ENCODE measurements at places on chromosomes 12 and 14.

GRCh38 chr12:49832836-49833421 lies 4.7 kb upstream of the NCKAP5L start:
- no peak for DNase-seq

DNA sequence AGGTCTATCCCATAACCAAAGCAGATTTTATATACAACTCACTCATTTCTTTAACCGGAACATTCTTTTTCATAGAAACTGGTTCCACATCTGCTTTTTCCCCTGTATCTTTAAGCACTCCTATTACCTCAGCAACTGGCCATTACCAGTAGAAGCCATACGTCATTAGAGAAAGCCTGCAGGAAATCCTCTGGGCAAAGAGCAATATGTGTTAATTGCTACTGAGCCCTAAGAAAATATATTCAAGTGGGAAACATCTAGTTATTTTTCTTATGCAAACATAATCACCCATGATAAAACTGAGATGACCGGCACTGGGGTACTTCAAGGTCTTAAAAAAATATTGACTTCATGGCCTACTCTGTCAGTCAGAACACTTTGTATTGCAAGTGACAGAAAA lies 28.2 kb upstream of the CPSF6 start:
- no peak for DNase-seq

DNA sequence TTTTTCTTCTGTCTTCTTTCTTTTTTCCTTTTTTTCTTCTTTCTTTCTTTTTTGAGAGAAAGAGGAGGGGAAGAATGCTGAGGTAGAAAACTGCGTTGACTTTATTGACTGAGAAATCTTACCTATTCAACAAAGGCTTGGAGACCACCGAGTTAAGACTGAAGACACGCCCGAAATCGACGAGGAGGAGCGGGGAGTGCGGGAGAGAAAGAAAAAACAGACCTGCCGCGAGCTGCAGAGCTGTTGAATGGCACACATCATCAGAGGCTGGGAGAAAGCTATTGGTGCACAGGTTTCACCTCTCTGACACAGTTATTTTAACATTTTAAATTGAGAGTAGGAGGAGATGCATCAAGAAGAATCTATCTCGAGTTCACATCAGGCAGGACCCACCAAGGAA lies 5.1 kb downstream of the ASCL1 start:
- no peak for DNase-seq

DNA sequence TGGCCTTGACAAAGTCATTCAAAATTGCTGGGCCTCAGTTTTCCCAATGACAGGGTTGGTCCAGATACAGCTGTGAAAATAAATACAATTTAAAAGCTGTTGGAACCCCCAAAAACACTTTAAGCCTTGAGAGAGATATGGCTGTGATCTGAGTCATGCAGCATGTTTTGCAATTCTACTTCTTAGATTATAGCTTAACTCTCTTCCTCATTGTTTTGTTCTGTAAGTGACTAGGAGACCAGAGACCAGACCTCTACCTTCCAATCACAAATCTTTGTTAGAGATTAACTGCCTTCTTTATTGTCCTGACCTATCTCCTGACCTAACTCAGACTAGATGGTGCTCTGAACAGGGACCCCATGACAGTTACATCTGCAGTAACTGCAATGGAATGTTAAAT lies 198.1 kb downstream of the STXBP6 start:
- DNase-seq, result no peak

GRCh38 chr12:124756760-124757159 lies 106.9 kb downstream of the SCARB1 start:
- DNase-seq, result no peak

DNA sequence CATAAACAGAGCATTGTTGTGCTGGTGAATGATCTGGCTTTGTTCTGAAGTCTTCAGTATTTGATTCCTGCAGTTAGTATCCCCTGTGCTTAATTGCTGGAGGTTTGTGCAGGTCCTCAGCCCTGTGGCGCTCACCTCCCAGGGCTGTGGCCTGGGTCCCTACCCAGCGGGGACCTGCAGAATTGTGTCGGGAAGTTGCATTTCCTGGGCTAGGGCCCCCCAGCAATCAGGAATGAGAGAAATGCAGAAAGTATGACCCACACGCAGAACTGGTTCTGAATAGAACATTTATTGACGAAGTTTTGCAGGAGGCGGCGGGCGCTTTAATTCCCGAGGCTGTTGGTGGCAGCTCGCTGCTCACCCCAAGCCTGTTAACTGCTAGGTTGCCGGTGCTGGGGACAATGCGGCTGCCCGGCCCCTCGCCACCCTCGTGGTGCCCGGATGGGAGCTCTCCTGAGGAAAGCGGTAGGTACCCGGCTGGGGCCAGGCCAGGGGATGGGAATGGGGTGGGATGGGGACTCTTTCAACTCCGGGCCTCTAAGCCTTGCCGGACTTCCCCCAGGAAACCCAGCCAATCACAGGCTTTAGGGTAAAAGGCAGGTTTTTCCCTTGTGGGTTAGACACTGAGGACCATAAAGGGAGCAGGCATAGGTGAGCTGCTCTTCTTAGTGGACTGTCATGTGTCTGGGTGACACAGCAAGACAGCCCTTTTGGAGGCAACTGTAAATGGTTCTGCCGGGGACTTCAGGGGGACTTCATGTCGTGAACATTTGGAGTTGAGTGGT lies 11.6 kb downstream of the PLEKHG3 start:
- DNase-seq, result no peak

DNA sequence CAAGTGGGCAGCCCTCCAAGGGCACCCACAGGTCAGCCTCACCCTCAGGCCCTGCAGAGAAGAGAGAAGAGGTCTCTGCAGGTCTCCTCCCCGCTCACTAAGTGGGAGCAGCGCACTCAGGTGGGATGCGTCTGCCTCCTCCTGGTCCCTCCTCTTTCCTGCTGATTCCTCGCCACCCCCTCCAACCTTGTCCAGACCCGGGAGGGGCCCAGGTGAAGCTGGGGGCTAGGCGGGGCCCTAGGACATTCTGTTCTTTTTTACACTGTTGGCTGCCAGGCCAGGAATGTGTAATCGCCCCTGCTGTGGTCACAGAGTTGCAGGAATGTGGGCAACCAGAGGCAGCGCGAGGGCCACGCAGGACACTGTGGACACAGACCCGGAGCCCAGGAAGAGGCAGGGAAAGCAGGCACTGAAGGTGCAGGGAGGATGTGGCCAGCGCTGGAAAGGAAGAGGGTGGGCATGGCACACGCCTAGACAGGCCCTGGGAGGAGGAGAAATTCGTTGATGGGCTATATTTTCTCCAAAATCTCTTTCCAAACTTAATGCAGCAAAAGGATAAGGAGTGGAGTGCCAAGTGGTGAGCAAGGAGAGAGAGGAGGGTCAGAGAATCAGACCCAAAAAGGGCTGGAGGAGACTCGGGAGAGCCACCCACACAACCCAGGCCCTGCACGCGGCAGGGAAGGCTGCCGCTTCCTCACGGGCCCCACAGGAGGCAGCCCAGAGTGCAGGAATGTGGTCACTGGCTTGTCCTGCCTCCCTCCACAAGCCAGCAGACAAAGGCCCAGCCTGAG lies 911 bp upstream of the SCNN1A start:
- no peak for DNase-seq

DNA sequence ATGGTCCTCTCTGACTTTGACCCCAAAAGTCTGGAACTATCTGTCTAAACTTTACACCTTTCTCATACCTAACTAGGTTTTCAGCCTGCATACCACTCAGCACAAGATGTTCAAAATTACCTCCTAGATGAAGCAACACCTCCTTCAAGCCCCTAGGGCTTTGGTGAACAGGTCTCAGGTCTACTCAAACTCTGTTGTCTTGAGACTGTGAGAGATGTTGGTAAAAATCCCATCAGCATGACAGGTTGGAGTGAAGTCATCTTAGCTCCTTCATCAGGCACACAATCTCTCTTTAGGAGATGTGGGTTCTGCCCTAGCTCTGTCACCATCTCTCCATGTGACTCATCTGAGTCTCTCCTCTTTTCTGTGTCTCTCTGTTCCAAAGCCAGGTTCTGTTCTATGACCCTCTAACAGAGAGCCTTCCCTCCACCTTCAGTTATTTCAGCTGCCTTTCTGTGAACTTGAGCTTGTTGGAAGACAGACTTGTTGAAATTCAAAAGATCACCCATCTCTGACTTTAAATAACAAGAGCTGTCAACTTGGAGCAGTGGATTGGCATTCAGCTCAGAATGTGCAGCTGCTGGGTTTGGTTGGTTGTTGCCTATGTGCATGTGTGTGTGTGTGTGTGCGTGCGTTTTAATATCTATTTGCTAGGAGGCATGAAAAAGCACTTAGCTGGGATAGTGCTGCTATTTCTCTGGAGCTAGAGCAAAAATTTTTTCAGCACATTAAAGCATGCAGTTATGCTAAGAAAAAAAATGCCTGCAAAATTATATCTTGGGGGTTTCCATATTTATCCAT lies 130.7 kb downstream of the CRACR2A start:
- DNase-seq, result no peak

GRCh38 chr12:42237853-42238239 lies 202 bp downstream of the YAF2 start:
- DNase-seq, result no peak

- no peak for DNase-seq
Observed at GRCh38 chr12:1126091-1126490, 135.1 kb downstream of the ERC1 start.

- DNase-seq, result no peak
Observed at GRCh38 chr12:32765906-32766305, 10.2 kb upstream of the YARS2 start.

DNA sequence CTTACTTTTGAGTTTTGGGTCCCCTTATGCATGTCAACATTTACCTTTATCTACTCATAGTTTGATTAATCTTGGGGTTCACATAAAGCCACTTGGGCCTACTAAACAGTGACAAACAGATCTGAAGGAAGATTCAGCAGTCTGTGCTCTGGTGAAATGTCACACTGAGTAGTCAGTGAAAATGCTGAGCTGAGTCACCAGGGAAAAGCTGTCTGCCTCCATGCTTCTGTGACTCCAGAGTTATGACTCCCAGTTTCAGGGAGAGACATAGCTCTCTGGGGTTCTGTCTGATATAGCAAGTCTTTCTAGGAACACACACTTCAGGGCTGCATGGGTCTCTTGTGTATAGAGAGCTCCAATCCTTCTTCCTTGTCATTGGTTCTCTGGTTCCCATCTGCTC lies 406.3 kb upstream of the FAR2 start:
- no peak for DNase-seq

- DNase-seq, result no peak
Observed at GRCh38 chr14:105292826-105293711, 7.7 kb downstream of the BRF1 start.

- DNase-seq, result no peak
Observed at GRCh38 chr12:115947696-115948062, 329.8 kb downstream of the MED13L start.

- DNase-seq, result no peak
Observed at GRCh38 chr14:99752486-99753121, 40.6 kb upstream of the EML1 start.

DNA sequence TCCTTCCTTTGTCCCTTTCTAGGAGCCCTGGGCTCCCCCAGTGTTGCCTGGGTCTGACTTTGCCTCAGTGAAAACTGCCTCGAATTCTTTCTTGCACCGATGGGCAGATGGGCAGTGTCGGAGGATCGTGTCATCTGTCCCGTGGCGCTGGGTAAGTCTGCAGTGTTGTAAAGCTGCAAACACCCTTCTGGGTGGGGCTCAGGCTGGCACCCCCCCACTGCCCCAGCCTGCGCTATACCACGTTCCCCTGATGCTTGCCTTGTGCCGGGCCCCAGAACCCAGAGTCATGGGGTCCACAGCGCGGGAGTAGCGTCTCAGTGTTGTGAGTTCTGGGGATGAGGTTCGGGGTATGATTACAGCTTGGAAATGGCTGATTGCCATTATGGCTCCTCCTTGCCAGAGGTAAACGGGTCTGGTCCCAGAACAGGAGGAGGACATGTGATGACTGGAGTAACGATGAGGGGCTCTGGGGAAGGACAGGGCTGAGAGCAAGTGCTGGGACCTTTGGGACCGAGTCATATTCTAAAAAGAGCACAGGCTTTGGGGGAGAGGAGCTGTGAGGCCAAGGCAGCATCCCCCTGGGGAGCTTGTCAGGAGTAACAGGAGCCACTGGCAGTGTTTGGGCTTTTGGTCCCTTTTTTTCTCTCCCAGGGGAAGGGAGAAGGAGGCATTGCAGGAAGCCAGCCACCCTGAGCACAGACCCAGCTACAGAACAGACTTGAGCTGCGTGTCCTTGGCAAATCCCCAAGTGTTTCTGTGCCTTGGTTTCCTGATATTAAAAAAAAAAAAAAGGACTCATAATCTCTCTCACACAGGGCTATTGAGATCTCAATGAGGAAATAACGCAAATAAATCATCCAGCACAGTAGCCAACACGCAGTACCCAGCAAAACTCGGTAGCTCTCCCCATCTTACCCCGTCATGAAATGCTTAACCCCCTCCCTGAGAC lies 4.3 kb downstream of the RTL1 start:
- no peak for DNase-seq

DNA sequence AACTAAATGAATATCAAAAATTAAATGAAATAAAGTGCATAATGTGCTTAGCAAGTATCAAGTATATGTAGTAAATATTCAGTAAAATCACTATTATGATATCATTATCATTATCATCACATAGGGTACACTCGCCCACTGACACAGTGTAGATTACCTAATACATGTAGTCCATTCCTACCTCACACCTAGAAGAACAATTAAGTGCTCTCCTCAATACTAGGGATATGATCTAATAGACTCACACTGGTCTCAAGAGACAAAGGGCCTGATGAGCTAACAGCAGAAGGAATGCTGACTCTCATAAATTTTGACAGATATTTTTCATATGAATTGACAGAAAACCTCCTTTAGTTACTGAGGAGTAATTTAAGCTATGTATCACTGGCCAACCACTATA lies 29.1 kb downstream of the FSCB start:
- no peak for DNase-seq

GRCh38 chr14:77113644-77114043 lies 15.6 kb downstream of the CIPC start:
- DNase-seq, result no peak

GRCh38 chr14:21203470-21204166 lies 47.8 kb upstream of the OR5AU1 start:
- DNase-seq, result no peak

DNA sequence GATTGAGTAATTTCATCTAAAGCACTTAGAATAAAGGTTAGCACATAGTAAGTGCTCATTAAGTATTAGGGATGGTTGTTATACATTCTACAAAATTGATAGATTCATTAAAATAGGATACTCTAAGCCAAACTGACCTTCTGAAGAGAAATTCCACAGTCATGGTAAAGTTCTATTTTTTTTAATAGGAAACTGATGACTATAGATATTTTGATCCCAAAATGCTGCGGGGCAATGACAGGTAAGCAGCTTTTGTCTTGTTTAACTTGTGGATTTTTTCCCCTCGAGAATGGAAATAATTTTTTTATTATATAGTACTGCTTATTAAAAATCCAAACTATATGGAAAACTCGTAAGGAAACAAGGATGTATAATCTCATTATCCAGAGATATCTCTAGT lies 97.0 kb downstream of the SCFD1 start:
- DNase-seq, result no peak

DNA sequence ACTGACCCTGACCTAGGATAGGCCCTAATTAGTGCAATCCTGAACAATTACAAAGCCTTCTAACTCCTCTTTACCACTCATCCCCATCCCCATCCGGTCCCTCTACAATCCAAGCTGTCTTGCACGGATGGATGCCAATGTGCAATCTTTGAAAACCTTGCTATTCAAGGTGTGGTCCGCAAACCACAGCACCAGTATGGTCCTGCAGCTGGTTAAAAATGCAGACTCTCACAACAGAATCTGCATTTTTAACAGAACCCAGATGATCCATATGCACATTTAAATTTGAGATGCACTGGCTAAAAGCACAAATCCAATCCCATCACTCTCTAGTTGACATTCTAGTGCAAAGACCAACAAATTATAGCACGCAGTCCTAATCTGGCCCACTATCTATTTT lies 230.6 kb upstream of the KRR1 start:
- DNase-seq, result no peak

All from activated B cell treated with CpG ODN at 0.5 μM for 24 hours (primary cell).